ENCODE measurements at places on chromosomes 6 and 20.

- DNase-seq: no peak
These were observed 2.7 kb downstream of the COL21A1 start for GRCh38 chr6:56244528-56245253.

- DNase-seq: no peak
These were observed 4.3 kb upstream of the SRC start for GRCh38 chr20:37341632-37342031.

DNA sequence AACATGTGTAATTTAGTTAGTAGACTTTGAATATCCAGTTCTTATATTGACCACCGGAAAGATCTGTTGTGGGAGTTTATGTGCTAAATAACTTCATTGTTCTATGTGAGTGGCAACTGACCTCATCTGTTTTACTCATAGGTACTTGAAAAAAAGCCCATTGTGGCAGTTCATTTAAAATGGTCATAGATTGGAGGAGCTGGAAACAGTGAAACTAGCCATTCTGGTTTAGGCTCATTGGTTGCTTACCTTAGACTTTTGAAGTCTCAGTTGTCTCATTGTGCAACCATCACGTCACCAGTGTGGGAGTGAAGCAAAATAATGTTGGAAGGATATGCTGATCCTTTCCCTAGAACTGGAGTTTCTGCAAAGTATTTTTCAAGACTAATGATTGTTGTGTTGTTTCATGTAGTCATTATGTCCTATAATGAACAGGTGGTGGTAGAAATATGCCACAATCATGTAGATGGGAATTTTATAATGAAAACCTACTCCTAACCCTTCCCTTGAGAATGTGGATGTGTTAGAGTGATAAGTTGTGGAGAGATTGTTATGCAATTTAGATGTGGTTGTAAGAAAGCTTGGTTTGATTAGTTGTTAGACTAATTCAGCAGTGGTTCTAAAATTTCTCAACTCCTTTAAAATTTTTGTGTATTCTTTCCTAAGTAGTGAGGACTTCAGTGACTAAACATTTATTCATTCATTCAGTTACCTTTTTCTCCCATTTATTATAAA lies 18.3 kb downstream of the DSP start:
- DNase-seq: no peak

- no peak for DNase-seq
These were observed 33.1 kb downstream of the SRC start for GRCh38 chr20:37378785-37379598.

- DNase-seq: no peak
These were observed 48.7 kb downstream of the RIN2 start for GRCh38 chr20:19806806-19807190.

- no peak for DNase-seq
These were observed 228.0 kb downstream of the PLCB1 start for GRCh38 chr20:8360035-8360434.

DNA sequence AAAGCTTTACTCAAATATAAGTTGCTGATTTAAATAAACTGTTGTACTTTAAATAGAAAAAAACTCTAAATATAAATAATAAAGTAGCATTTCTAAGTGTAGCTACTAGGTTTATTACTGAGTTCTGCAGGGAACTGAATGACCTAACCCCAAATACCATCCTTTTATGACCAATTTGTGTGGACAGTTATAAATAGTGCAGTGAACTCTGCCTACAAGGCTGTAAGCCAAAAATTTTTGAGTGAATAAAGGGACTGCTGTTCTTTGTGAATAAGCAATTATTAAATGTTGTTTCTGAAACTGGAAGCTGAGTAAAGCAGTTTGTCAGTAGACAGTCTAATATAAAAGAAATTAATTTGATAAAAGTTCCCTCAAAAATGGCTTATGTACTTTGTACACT lies 90.8 kb upstream of the ELOVL5 start:
- no peak for DNase-seq

- no peak for DNase-seq
These were observed 24.1 kb upstream of the PAX1 start for GRCh38 chr20:21681234-21681921.

- no peak for DNase-seq
These were observed 163.2 kb upstream of the OLIG3 start for GRCh38 chr6:137657351-137657911.

DNA sequence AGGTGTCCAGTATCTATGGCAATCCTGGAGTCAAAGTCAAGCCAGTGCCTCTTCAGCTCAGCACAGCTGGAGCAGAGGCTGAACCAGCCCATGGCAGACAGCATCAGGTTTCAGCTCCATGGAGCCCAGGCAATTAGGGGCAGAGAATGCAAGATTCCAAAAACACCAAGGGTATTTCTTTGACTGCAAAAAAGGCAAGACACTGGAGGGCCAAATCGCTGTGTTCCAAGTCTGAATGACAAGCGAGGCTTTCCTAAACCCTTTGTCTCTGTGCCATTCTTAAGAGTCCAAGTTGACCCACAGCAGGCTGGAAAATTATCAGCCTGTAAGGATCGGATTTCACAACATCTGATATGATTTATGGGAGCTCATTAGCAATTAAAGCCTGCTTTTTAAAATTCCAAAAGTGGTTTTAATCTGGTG lies 49.7 kb upstream of the TGM3 start:
- DNase-seq: peak; percentile 54

- DNase-seq: no peak
These were observed 172.7 kb upstream of the NOX3 start for GRCh38 chr6:155628306-155628705.

DNA sequence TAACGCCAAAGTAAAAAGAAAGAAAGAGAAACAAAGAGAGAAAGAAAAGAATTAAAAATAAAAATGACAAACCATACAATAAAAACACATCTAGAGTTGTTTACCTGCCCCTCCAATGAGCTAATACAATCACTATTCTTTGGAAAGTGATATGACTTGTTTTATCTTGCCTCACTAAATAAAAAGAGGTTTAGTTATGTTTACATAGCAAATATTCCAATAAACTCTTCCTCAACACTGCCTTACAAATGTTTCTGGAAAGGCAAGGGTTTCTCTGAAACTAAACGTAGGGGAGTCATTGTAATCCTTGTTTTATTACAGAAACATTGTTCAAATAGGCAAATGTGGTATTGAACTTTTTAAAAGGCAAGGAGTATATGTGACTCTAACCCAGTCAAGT lies 396.2 kb downstream of the EPM2A start:
- peak; percentile 6 for DNase-seq

- peak; percentile 99 for DNase-seq
These were observed at the start of gene RPS6KA2 for GRCh38 chr6:166627033-166627874. Gene RPS6KA2 (minus strand): TSS chr6:166627251. CDS start chr6:166627019, 232 bp downstream.

- no peak for DNase-seq
These were observed 59.1 kb downstream of the AGPAT4 start for GRCh38 chr6:161214722-161215121.

- peak; percentile 14 for DNase-seq
These were observed 64.5 kb downstream of the AKAP7 start for GRCh38 chr6:131199568-131200272.

DNA sequence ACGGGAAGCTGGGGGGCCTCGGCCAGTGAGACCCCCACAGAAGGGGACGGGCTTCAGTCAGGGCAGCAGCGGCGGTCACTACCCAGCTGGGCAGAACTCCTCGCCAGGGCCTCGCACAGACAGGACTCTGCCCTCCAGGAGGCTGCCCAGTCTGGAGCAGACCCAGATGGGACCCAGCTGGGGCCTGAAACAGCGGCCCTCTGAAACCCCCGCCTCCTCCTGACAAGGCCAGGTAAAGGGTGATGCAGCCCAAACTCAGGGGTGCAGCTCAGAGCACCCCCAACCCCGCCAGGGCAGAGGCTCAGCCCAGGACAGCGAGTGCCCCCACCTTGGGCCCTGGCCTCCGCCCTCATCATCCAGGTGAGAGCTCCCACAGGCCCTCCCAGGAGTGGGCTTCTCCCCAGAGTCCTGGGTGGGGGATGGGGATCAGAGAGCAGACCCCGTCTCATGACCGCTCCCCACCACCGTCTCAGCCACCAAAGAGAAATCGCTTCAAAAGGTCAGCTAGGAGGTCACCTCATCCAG lies 2.2 kb downstream of the EEF1A2 start:
- DNase-seq: no peak

DNA sequence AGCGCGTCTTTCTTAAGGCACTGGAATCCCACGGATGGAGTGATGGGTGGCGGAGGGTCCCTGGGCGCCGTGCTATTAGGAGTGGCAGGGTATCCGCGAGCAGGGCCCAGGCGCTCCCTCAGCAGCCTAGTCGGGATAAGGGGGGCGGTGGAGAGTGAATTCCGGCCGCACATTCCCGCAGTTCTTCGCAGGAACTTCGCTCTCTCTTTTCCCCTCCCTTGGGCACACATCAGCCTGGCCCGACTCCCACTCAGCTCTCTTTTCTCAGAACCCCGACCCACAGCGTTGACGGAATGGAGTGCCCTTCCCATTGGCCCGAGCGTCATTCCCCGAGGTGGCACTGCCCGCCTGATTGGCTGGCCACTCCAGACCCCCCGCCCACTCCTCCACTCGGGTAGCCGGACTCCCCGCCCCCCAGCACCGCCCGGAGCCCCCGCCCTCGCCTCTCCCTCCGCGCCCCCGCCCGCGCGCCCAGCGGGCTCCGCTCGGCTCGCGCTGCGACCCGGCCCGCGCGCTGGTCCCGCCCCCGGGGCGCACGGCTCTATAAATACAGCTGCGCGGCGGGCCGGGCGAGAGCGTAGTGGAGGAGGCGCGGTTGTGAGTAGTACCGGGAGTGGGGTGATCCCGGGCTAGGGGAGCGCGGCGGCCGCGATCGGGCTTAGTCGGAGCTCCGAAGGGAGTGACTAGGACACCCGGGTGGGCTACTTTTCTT lies at the start of gene ID4:
ID4 (plus strand) TSS at position 572 of the 712 bp plus-strand sequence. CDS start 385 bp downstream, outside the sequence.
- no peak for DNase-seq

GRCh38 chr6:11023032-11023431 lies 21.1 kb downstream of the ELOVL2 start:
- DNase-seq: no peak

DNA sequence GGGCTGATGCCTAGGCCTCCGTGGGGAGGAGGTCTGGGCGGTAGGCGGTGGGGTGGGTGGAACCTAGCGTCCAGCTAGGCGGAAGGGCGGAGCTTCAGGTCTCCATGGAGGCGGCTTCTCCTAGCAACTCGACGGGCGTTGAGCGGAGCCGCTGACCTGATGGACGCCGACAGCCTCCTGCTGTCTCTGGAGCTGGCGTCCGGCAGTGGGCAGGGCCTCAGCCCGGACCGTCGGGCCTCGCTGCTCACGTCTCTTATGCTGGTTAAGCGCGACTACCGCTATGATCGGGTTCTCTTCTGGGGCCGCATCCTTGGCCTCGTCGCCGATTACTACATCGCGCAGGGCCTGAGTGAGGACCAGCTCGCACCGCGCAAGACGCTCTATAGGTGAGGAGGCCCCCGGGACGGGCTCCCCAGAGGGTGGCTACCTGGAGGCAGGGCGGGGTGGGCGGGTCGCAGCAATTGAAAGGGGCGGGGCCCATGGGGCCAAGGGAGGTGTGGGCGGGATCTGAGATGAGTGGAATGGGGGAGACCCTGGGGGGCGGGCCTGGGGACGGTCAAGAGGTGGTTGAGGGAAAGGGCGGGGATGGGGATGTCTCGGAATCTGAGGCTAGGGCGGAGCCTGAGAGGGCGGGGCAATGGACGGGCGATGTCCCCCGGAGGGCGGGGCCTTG lies at the start of gene RSPH9:
RSPH9 (plus strand) TSS at position 97 of the 673 bp plus-strand sequence; CDS start at position 160, 63 bp downstream.
- DNase-seq: no peak

DNA sequence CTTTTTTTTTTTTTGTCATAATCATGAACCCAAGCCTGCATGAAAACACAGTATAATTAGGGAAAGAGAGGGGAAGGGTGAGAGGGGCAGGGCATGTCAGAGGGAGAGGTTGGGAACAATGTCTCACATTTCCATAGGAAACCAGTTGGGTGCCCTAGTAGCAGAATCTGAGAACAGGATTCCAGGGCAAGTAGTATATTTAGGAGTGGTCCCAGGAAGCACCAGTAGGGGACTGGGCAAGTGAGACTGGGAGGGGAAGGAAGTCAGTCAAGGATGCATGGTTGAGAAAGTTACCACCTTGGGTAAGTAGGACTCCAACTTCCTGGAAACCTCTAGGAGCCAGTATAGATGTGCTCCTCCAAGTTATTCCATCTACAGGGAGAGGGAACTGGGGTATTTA lies 88.6 kb upstream of the MAFB start:
- DNase-seq: no peak

DNA sequence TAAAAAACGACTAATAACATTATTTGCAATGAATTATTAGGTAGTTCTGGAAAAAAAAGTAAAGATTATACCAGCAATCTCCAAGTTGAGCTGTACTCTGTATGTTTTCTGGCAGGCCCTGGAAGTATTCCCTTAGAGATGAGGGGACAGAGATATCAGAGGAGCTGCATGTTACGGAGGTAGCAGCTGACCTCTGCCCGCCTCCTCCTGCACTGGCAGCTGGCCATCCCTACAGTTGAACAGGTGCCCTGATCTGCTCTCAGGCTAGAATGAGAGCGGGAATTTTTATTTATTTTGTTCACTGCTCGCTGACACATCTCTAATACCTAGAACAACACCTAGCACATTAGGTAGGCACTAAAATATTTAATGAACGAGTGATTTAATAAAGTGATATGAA lies 23.1 kb downstream of the FBXL4 start:
- no peak for DNase-seq

- no peak for DNase-seq
These were observed 7.5 kb downstream of the FBXO5 start for GRCh38 chr6:152975204-152975915.

- no peak for DNase-seq
These were observed 63.0 kb downstream of the MYB start for GRCh38 chr6:135243871-135244796.

- no peak for DNase-seq
These were observed 34.6 kb upstream of the PXDC1 start for GRCh38 chr6:3786141-3786540.

DNA sequence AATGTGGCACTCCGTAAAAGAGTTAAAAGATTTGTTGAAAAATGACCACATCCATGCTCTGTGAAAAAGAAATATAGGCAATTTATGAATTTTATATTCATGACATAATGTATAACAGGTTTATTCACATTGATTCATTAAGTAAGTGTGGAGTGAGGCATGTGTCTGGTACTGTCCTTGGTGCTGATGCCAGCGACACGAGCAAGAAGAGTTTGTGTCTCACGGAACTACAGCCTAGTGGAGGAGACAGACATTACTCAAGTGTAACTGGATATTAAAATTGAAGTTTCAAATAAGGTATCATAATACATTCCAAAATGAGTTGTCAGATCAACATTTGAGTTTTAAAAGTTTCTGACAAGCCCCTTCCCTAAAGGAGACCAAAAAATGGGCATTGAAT lies 158.2 kb upstream of the PRND start:
- DNase-seq: no peak

DNA sequence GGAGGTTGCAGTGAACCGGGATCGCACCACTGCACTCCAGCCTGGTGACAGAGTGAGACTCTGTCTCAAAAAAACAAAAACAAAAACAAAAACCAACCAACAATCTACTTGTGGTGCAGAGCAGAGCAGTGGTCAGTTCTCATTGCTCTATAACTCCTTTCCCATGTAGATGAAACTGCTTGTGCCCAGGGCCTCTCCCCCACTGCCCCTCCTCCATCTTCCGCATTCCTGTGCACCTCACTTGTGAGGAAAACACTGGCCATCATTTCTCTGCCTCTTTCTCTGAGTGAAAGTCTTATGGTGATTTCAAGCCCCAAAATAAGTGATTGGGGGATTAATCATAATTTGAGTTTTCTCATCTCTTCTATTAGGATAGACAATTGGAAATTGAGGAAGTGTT lies 63.9 kb upstream of the GLP1R start:
- no peak for DNase-seq

- no peak for DNase-seq
These were observed 567.9 kb upstream of the CITED2 start for GRCh38 chr6:139942331-139942730.

GRCh38 chr6:9140951-9141460 lies 705.7 kb upstream of the SLC35B3 start:
- peak; percentile 47 for DNase-seq

GRCh38 chr20:48039514-48039913 lies 254.2 kb upstream of the SULF2 start:
- no peak for DNase-seq

Measured in NCI-H1417 treated with DMSO at 0.1 percent for 48 hours (cell line).